ENCODE measurements at places on chromosomes 11 and 22. TPM values are rescaled to one million over a fixed set of nuclear protein-coding genes. Genes with fewer than 3 reads are reported as not detected.

MMP8 gene
- 1.5 TPM for total RNA-seq

DNA sequence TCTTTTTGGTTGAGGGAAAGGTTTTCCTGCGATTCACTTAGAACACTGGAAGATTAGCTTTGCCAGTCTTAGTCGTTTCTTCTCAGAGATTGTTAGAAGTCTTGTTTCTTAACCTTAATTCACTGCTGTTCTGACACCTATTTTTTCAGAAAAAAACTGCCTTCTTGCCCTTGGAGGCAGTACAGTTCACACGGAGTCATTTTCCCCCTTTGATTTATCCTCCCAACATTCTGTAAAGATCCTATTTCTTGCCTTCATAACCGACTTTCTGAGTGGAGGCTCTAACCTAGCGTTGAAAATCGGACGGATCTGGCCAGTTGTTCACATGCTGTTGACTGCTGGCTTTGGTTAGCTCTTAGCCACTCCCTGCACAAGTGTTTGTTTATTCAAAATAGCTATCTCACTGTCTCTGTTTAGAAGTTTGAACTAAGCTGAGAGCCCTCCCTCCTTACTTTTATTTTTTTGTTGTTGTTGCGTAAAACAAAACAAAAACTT is 737 bp downstream of the BCL2L13 start:
- peak overlapping the region; percentile 99 for H3K27ac ChIP-seq
- H3K4me3 ChIP-seq, result peak overlapping the region; percentile 73
- no peaks in the 10 kb centered on the region for H3K36me3 ChIP-seq
- DNase-seq, result peak; percentile 68

SHANK2 gene
- 42.7 TPM for total RNA-seq

OR10G6 gene
- not detected for total RNA-seq

DNA sequence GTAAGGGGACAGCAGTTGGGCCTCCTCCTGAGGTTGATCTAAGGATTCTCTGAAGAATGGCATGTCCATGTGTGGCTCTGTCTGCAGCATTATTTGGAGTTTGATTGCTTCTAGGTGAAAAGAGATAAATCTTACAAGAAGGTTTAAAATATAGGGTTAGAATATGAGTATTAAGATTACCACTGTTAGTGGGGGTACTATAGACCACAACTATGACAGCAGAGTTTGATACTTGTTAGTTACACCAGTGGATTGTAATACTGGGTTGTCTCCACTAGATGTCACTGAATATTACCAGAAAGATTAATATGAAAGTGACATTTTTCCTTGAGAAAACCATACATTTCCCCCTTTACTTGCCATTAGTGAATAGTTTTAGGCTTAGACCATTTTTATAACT is 47.9 kb downstream of the ZNF280B start:
- no peak overlapping the region for H3K4me3 ChIP-seq
- no peaks in the 10 kb centered on the region for H3K4me1 ChIP-seq
- no peak for DNase-seq
- peaks cover 6% of the 10 kb centered on the region for H3K27me3 ChIP-seq
- H3K27ac ChIP-seq, result no peak overlapping the region

NADSYN1 gene
- 79.3 TPM for total RNA-seq

DNA sequence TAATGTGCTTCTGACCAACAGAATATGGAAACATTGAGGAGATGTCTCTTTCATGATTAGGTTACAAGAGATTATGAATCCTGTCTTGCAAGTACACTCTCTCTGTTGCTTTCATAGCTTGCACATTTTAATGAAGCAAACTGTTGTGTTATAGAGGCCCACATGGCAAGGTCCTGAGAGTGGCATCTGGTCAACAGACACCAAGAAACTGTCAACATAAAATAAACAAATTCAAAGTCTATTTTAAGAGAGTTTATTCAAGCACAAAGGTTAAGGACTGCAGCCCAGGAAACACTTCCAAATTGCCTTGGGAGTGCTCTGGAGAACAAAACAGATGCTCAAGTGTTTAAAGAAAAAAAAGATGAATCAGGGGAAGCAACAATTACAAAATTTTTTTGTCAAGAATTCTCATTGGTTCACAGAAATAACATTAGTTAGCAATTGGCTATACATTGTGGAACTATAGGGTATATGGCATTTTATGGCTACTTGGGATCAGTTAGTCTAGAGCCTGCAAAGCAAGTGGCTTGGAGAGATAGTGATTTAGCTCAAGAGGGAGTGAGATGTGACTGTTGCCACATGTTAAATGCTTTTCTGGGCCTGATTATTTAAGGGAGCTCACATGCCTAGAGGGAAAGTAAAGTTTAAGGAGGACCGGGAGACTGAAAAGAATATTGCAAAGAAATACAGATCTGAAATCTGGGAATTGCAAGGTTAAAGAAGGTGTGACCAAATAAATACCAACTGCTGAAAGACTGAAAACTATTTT is 54.6 kb downstream of the CTSC start:
- H3K4me1 ChIP-seq, result peaks cover 8% of the 10 kb centered on the region
- no peaks in the 10 kb centered on the region for H3K27me3 ChIP-seq
- H3K36me3 ChIP-seq, result no peaks in the 10 kb centered on the region

DNA sequence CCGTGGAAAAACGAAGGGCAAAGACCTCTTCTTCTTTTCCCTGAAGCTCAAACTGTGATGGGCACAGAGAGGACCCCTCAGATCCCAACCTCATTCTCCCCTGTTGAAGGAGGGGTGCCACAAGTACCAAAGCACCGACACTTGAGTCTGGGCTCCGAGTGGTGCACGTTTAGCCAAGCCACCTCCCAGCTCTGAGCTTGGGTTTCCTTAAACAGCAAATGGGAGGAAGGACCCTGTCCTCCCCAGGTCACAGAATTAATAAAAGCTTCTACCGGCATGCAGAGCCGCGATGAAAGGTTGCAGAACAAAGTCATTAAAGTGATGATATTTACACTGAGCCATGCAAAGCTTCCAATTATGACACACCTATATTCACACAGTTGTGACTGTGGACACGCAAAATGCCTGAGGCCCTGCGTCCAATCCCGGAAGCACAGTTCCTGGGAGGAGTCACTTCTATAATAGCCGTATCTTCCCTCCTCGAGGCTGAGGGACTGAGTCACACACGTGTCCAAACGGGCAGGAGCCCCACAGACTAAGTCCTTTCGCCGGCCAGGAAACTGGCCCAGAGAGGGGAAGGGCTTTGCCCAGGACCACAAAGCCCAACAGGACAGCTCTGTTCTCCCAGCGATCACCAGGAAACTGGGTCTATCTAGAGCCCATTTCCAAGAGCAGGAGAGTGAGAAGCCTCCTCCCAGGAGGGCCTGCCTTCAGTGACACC is 922 bp upstream of the CSNK1E start:
- DNase-seq, result peak; percentile 36
- peak overlapping the region; percentile 99 for H3K27ac ChIP-seq
- no peaks in the 10 kb centered on the region for H3K27me3 ChIP-seq
- peaks cover under 1% of the 10 kb centered on the region for H3K36me3 ChIP-seq
- H3K4me3 ChIP-seq, result no peak overlapping the region

GRCh38 chr22:30864441-30865420 is 103.8 kb downstream of the MORC2 start:
- H3K4me3 ChIP-seq, result no peak overlapping the region
- H3K4me1 ChIP-seq, result peaks cover 24% of the 10 kb centered on the region
- DNase-seq, result no peak
- no peaks in the 10 kb centered on the region for H3K36me3 ChIP-seq
- no peak overlapping the region for H3K27ac ChIP-seq
- H3K27me3 ChIP-seq, result no peaks in the 10 kb centered on the region

ISX gene
- not detected for total RNA-seq

- peak overlapping the region; percentile 10 for H3K4me3 ChIP-seq
- peak overlapping the region; percentile 95 for H3K27ac ChIP-seq
- no peaks in the 10 kb centered on the region for H3K27me3 ChIP-seq
- H3K4me1 ChIP-seq, result no peaks in the 10 kb centered on the region
- no peak for DNase-seq
These were observed 483 bp upstream of the HYLS1 start for GRCh38 chr11:125886997-125887372.

WNT11 gene
- total RNA-seq, result 4.4 TPM

SLC7A4 gene
- total RNA-seq, result 1.1 TPM

GRCh38 chr11:107457558-107458271 is at the start of gene CWF19L2:
CWF19L2 (minus strand) TSS chr11:107457825; CDS start chr11:107457816, 9 bp downstream.
- peaks cover 11% of the 10 kb centered on the region for H3K36me3 ChIP-seq
- no peaks in the 10 kb centered on the region for H3K27me3 ChIP-seq
- peak; percentile 98 for DNase-seq

DNA sequence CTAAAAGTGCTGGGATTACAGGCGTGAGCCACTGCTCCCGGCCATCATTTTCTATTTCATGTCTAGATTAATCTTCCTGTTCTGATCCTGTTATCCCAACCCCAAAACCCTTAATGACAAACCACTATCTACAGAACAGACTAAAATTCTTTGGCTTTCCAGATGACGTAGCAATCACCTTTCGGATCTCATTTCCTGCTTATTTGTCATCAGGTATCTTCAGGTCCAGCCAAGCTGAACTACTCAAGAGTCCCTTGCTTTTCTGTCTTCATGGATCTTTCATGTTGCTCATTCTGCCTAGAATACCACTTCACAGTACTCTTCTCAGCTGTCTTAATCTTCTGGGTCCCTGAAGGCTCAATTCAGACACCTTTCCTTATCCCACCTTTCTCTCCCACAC is 27.4 kb upstream of the IPO7 start:
- H3K36me3 ChIP-seq, result no peaks in the 10 kb centered on the region
- H3K4me3 ChIP-seq, result no peak overlapping the region
- H3K27me3 ChIP-seq, result no peaks in the 10 kb centered on the region
- no peak for DNase-seq

GRCh38 chr11:46072172-46072964 is 48.9 kb downstream of the PHF21A start:
- H3K4me3 ChIP-seq, result no peak overlapping the region
- peak overlapping the region; percentile 53 for H3K27ac ChIP-seq
- peaks cover 2% of the 10 kb centered on the region for H3K36me3 ChIP-seq
- peaks cover 19% of the 10 kb centered on the region for H3K4me1 ChIP-seq

DNA sequence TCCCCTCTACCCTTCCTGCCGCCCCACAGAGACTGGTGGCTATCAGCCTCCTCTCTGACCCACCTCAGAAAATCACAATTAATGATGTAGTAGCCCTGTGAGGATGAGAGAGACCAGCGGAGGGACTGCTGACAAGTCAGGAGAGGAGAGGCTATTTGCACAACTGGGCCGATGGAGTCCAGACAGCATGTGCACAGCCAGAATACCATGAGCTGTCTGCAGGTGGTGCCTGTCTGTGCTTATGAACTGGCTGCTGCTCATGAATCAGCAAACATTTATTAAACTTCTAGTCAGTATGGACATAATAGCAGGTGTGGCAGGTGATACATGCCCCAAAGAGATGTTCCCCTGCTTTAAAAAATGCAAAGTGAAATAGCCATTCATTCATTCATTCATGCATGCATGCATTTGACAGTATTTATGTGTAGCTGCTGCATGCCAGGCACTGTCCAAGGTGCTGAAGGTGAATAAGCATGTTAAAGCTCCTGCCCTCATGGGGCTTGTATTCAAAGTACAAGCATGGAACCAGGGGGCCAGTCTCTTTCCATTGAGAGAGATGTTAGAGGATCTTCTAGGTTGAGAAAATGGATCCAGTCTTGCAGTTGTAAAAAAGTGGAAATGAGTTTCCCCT is 141.3 kb downstream of the GRIK4 start:
- H3K27ac ChIP-seq, result no peak overlapping the region
- no peaks in the 10 kb centered on the region for H3K36me3 ChIP-seq
- DNase-seq, result no peak

GRCh38 chr22:43985532-43985931 is 30.3 kb downstream of the SAMM50 start:
- H3K36me3 ChIP-seq, result peaks cover 32% of the 10 kb centered on the region
- no peak overlapping the region for H3K4me3 ChIP-seq
- no peak overlapping the region for H3K27ac ChIP-seq
- no peak for DNase-seq

- no peak overlapping the region for H3K27ac ChIP-seq
- no peak overlapping the region for H3K4me3 ChIP-seq
- no peaks in the 10 kb centered on the region for H3K4me1 ChIP-seq
- H3K27me3 ChIP-seq, result no peaks in the 10 kb centered on the region
These were observed 336.5 kb downstream of the MIAT start for GRCh38 chr22:26993886-26994285.

GRCh38 chr11:91880660-91881059 is 344.0 kb upstream of the FAT3 start:
- no peaks in the 10 kb centered on the region for H3K36me3 ChIP-seq
- no peak for DNase-seq
- H3K27me3 ChIP-seq, result no peaks in the 10 kb centered on the region

CDC42BPG gene
- total RNA-seq, result 23.5 TPM

DNA sequence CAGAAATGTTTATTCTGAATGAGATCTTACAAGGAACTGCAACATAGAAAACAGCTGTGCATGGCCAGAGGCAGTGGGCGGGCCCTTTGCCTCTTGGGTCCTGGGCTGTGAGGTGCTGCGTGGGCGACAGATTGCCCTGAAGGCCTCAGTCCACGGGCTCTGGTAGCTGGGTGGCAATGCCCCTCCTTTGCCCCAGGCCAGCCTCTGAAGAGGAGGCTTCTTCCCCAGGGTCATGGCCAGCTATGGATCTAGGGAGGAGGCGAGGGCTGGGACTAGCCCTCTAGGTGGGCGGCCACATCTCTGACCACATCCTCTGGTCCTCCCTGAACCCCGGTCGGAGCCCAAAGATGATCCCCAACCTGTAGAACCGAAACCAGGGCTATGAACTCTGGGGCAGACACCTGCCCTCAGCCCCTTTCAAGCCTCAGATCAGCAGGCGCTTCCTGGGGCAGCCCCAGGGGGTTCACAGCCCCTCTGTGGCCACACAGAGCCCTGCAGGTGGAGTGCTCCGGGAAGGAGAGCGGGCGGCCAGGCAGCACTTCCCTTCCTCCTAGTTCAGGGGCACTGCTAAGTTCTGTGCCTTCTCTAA is 6.6 kb upstream of the CDC42BPG start:
- peak overlapping the region; percentile 85 for H3K27ac ChIP-seq
- no peak for DNase-seq
- no peaks in the 10 kb centered on the region for H3K4me1 ChIP-seq
- peaks cover 18% of the 10 kb centered on the region for H3K36me3 ChIP-seq
- no peak overlapping the region for H3K4me3 ChIP-seq
- H3K27me3 ChIP-seq, result no peaks in the 10 kb centered on the region

MADD gene
- total RNA-seq, result 56.8 TPM

- H3K27me3 ChIP-seq, result no peaks in the 10 kb centered on the region
- no peak overlapping the region for H3K4me3 ChIP-seq
- H3K36me3 ChIP-seq, result no peaks in the 10 kb centered on the region
- no peak for DNase-seq
- no peak overlapping the region for H3K27ac ChIP-seq
These were observed 763.2 kb upstream of the TENM4 start for GRCh38 chr11:80204021-80204420.
